Liver (tissue), 10 donors: ENCODE measurements at places on chromosomes 1 and 21. TPM values are rescaled to one million over a fixed set of nuclear protein-coding genes. Genes with fewer than 3 reads are reported as not detected.
A peak's percentile ranks its signal among the peaks of the same experiment; 100 is the strongest.

The CFHR2 gene
- polyA plus RNA-seq: 448 TPM

DNA sequence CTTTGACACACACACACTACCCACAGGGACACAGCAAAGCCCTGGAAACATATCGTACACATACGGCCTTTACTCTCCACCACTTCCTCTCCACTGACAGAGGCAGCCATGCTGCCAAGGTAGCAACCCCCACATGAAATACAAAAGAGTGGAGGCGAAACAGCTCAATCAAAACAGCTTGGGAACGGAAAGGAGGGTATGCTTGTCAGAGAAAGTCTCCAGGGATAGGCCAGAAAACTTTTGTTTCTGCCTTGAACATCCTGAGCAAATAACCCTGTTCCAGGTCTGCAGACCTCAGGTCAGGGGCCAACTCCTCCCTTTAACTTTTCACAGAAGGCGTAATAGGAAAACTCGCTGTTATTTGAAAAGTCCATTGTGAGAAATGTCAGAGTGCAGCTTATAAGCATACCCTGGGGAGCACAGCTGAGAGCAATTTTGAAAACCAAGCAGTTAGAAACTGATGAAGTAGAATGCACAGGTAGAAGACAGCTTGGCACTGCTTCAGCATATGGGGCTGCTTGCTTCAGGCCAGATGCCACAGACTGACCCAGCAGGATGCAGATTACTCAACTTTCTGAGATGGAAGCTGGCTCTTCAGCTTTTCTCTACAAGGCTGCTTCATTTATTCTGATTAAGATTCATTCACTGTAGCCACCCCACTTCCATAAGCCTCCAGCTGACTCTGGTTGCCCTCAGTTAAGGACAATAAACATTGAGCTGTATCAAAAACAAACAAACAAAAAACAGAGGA lies 18.0 kb downstream of the KIAA0319L start:
- no peak for DNase-seq

The TDRD10 gene
- 0.97 TPM for polyA plus RNA-seq

- no peak for DNase-seq
Measured at GRCh38 chr1:197200272-197200899, 53.9 kb upstream of the ASPM start.

GRCh38 chr1:162765788-162766187 lies 24.7 kb upstream of the HSD17B7 start:
- DNase-seq: no peak

- no peak for DNase-seq
Measured at GRCh38 chr1:186518395-186518794, 57.5 kb upstream of the PDC start.

DNA sequence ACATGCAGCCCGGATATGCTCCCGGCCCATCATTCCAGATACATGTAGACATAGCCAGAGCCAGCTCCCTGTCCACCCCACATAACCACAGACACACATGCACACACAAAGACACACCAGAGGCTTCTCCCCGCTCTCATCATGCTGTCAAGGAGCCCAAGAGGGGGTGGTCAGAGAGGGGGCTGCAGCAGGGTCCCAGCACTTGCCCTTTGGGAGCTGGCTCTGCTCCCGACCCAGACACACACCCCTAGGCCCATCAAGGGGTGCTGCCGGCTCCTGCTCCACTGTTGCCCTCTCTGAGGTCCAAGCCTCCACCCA lies 2.6 kb downstream of the PTAFR start:
- no peak for DNase-seq

GRCh38 chr1:242086093-242086492 lies 87.2 kb upstream of the MAP1LC3C start:
- DNase-seq: no peak

GRCh38 chr1:204520834-204521709 lies 4.9 kb downstream of the MDM4 start:
- DNase-seq: no peak

The SPRR2E gene
- polyA plus RNA-seq: not detected

The LCE3D gene
- not detected for polyA plus RNA-seq

DNA sequence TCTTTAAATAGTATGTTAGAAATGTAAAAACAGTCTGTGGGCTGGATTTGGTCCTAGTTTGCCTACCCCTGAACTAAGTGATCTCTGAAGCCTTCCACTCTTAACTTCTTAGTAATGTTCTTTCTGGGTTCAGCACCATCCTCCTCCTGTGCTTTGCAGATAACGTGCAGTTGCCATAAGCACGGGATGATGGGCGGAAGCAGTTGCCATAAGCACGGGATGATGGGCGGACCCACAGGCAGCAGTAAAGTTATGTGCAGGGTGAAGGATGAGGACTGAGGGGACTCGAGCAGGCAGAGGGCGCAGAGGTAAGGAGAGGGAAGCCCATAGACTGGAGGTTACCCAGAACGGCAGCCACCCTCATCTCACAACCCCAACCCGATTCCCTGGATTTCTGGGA lies 25.6 kb downstream of the GPA33 start:
- DNase-seq: no peak

DNA sequence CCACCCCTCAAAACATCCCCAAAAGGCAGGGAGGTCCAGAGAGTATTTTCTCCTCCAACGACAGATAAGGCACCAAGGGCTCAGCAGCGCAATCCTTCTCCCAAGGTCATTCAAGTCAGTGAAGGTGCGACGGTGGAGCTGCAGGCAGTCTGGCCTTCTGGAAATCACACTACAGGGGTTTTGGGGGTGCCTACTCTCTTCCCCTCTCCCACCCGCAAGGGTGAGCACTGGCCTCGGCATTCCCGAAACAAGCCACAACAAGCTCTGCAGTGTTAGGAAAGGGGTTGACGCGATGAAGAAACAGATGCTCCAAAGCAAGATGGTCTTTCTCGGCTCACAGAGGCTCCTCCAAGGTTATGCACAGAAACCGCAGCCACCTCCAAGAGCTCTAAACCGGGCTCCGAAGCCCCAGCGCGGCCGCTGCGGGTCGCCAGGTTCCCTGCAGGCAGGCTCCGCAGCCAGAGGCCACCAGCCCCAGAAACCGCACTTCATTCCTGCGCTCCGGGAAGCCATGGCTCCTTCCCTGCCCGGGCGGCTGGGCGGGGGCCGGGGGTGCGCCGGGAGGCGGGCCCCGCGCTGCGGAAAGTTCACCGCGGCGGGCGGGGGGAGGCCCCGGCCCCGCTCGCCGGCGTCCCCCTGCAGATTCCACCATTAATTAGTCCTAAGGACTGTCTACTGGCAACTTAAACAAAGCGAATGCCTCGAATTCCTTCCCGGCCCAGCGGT lies 1.1 kb downstream of the LUZP1 start:
- peak; percentile 48 for DNase-seq

GRCh38 chr1:13550663-13551062 lies 33.0 kb upstream of the PDPN start:
- DNase-seq: no peak

The SPRR1B gene
- not detected for polyA plus RNA-seq

DNA sequence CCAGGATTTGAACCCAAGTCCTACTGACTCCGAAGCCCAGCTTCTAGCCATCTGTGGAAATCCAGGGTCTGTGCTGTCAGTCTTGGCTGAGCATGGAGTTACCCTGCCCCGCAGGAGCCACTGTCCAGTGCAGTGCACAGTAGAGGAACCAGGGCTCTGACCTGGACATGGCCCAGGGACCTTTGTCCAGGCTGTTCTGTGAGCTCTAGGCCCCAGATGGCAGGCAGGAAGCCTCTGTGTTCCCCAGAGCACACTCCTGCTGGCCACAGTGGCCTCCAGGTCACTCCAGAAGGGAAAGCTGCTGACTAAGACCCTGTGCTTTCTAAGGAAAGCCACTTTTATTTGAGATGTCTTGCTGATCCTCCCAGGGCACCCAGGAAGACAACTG lies 13.8 kb downstream of the S100A7A start:
- DNase-seq: no peak

- no peak for DNase-seq
Measured at GRCh38 chr1:218346391-218347204, 1.5 kb downstream of the TGFB2 start.

GRCh38 chr1:227038401-227038800 lies 98.3 kb downstream of the COQ8A start:
- no peak for DNase-seq

The NRAS gene
- 6.7 TPM for polyA plus RNA-seq

- DNase-seq: no peak
Measured at GRCh38 chr1:173329726-173330125, 122.6 kb upstream of the TNFSF4 start.

GRCh38 chr21:43654806-43655489 lies 4.3 kb downstream of the HSF2BP start:
- DNase-seq: no peak

- no peak for DNase-seq
Measured at GRCh38 chr1:97499667-97500066, 421.2 kb downstream of the DPYD start.

The IFNLR1 gene
- 2.9 TPM for polyA plus RNA-seq

GRCh38 chr1:190259424-190259823 lies 218.2 kb downstream of the BRINP3 start:
- DNase-seq: no peak

- DNase-seq: no peak
Measured at GRCh38 chr1:36938819-36939218, 95.5 kb downstream of the GRIK3 start.
